MCF 10A (cell line): ENCODE measurements at places on chromosomes 16 and 17. TPM values are rescaled to one million over a fixed set of nuclear protein-coding genes. Genes with fewer than 3 reads are reported as not detected.

DNA sequence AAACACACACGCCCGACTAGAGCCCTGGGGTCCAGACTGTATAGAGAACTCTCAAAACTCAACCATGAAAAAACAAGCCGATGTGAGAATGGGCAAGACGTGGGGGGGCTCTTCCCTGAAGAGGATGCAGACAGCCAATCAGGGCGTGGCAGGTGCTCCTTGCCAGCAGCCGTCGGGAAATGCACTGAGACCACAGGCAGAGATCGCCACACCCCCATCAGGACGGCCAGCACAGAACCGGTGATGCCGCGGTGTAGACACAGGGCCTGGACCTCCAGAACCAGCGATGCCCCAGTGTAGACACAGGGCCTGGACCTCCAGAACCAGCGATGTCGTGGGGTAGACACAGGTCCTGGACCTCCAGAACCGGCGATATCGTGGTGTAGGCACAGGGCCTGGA is 169.2 kb downstream of the LAT start:
- DNase-seq = no peak

DNA sequence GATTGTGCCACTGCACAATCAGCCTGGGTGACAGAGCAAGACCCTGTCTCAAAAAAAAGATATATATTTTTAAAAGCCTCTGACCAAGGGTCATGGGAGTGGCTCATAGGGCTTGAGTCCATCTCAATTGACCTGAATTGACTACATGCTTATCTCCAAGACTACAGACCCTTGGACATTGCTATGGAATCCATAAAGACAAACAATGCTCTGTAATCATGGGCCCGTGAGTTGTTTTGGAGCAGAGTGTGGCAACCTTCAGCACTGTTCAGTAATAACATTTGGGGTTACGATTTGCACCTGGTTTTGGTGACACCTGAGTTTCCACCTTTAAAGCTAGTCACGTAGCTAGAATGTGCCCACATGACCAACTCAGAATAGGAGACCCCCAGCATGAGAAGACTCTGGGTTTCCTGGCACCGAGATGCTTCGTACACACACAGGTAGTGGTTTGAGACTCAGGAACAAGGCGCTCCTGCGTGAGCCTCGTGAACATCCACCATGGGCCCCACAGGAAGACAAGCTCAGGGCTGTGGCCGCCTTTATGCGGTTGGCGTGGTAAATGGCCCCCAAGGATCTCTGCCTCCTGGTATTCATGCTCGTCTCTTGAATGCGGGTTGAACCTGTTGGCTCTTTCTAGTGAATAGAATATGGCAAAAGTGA is 66.6 kb upstream of the RPH3AL start:
- DNase-seq = no peak

GRCh38 chr16:4682616-4683254 is 10.6 kb upstream of the NUDT16L1 start:
- DNase-seq = peak; percentile 49

DNA sequence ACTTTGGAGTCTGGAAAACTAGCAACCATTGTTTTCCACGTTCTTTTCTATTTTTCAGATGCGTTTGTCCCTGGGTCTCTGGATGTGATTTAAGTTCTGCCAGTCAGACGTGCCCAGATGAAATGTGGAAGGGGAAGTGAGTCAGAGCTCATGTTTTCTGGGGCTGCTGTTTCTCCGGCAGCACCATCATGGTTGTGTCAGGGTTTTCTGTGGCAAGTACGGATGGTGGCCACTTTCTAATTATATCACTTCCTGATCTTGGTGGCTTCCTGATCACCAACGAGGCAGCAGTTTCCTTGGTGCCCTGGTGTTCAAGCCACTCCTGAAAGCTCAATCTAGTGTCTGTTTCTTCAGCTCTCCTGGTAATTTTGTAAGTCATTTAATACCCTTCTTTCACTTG is 31.4 kb upstream of the PMFBP1 start:
- peak; percentile 55 for DNase-seq

DNA sequence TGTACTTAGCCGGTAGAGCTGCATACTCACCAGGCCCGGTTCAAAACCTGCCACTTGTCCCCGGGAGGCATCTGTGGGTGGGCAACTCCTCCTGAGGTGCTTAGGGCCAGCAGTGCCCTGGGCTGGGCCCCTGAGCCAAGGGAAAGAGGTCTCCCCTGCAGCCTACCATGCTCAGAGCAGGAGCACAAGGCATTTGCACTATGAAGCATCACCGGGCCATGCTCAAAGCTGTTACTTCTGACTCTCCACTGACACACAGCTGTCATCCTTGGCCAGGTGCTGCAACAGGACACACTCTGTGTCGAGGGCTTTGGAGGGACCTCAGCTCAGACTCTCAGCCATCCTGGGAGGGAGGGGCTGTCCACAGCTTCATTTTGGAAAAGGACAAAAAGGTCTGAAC is 37.2 kb downstream of the SLC38A8 start:
- no peak for DNase-seq

The SMIM22 gene
- 2.2 and 2.4 TPM in 2 replicates for total RNA-seq
